ENCODE measurements at places on chromosomes 7 and 10.

GRCh38 chr7:11591943-11592342, 240.1 kb downstream of the THSD7A start:
- no peak for DNase-seq

- DNase-seq, result no peak
These were observed 800.5 kb upstream of the KCND2 start for GRCh38 chr7:119472408-119473038.

DNA sequence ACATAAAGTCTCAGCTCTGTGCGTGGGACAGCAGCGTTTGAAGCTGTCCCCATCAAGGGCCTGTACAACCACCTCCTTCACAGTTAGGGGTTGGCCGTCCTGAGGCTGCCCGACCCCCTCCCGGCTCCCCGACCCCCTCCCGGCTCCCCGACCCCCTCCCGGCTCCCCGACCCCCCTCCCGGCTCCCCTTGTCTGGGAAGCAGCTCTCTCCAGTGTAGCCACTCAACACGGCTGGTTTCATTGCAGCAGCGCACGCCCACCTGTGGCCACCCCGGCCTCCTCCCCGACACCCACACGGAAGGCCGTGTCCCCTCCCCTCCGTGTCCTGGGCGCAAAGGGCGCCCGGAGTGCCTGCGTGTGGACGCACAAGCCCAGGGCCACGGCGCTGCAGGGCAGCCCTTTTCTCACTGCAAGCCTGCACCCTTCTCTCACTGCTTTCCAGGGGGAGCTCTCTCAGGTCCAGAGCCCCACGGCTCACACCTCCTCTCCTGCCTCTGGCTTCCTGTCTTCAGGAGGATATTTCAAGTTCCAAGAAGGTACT, 20.9 kb upstream of the FAM20C start:
- no peak for DNase-seq

- no peak for DNase-seq
These were observed 16.8 kb downstream of the GTF2IRD1 start for GRCh38 chr7:74470504-74470903.

DNA sequence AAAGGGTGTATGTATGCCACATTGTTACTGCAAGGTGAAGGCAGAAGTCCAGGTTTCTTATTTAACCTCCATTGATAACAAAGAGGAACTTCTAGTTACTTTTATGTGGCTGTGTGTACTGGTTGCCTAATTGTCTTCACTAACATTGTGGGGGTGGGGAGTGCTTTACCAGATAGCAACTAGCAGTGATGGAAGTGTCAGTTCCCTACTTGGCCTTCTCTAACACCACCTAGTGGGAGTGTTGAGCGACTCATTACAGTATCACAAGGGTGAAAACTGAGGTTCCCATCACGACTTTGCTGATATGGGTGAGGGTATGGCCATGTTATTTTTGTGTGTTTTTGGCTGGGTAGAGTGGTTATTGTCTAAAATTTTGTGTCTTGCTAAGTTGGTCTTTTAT, 274.4 kb downstream of the THSD7A start:
- DNase-seq, result no peak

DNA sequence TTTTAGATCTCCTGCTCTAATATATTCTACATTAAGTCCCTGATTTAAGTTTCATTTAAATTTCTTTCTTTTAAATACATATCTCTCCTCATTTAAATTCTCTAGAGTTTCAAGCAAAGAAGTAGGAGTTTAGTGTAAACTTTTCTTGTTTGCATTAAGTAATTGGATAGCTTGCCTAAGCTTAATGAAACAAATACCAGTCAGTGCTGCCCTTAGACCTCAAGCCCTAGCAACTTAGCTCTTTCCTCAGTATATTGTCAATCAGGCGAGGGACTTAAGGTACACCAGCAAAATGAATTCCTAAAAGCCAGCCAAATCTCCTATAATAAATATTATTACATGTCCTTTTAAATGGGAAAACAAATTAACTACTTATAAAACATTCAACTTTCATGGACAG, 101.5 kb downstream of the CHCHD3 start:
- DNase-seq, result no peak

All from astrocyte of the spinal cord (primary cell).